ENCODE measurements at places on chromosomes 11 and 22. TPM values are rescaled to one million over a fixed set of nuclear protein-coding genes. Genes with fewer than 3 reads are reported as not detected.
A peak's percentile ranks its signal among the peaks of the same experiment; 100 is the strongest.

Gene MOV10L1
- total RNA-seq = 0.27 TPM

Gene TNKS1BP1
- 117 TPM for total RNA-seq

Gene SCN2B
- total RNA-seq = 0.45 TPM

Gene ANO5
- total RNA-seq = 7.5 TPM

Gene IGLL5
- total RNA-seq = 18.8 TPM

- no peak overlapping the region for H3K4me3 ChIP-seq
- no peaks in the 10 kb centered on the region for H3K36me3 ChIP-seq
- H3K4me1 ChIP-seq = no peaks in the 10 kb centered on the region
- no peak for DNase-seq
- no peaks in the 10 kb centered on the region for H3K27me3 ChIP-seq
Observed at GRCh38 chr11:21460082-21460481, 732.8 kb upstream of the ANO5 start.

- no peaks in the 10 kb centered on the region for H3K4me1 ChIP-seq
- H3K36me3 ChIP-seq = no peaks in the 10 kb centered on the region
- no peaks in the 10 kb centered on the region for H3K27me3 ChIP-seq
- no peak overlapping the region for H3K27ac ChIP-seq
- H3K4me3 ChIP-seq = no peak overlapping the region
- no peak for DNase-seq
Observed at GRCh38 chr11:104060820-104061219, 24.4 kb downstream of the DDI1 start.

DNA sequence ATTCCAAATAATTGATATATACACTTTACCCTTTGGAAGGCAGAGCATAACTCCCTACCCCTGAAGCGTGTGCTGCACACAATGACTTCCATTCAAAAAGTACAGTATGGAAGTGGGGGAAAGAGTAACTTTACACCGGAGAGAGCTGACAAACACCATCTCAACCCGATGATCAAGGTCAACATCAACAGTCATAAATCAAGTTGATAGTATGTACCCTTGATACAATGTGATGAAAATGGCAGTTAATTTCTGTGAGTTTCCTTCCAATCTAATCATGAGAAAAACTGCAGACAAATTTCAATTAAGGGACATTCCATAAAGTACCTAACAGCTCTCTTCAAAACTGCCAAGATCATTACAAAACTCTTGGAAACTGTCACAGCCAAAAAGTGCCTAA is 6.0 kb upstream of the DEUP1 start:
- H3K27ac ChIP-seq = no peak overlapping the region
- no peaks in the 10 kb centered on the region for H3K36me3 ChIP-seq
- no peak for DNase-seq
- no peaks in the 10 kb centered on the region for H3K27me3 ChIP-seq
- H3K4me1 ChIP-seq = no peaks in the 10 kb centered on the region

DNA sequence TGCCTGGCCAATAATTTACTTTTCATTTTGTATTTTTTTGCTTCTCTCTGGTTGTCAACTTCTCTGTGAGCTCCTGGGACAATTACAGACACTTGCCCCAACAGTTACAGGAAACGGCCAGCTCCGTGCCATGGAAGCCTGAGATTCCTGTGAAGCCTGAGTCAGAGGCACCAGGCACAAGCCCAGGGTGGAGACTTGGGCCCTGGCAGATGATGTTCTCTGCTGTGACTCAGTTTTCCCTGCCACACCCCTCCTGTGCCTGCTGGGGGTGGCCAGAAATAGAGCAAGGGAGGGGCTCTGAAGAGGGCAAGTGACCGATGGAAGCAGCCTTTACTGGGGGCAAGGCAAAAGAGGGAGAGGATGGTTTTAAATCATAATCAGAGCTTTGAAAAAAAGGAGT is 4.9 kb downstream of the ATP5MGL start:
- peak; percentile 34 for DNase-seq
- H3K27ac ChIP-seq = peak overlapping the region; percentile 60
- H3K36me3 ChIP-seq = peaks cover 9% of the 10 kb centered on the region
- H3K4me1 ChIP-seq = no peaks in the 10 kb centered on the region
- H3K4me3 ChIP-seq = no peak overlapping the region
- H3K27me3 ChIP-seq = no peaks in the 10 kb centered on the region

GRCh38 chr11:72297828-72298227 is 53.9 kb upstream of the PHOX2A start:
- H3K27ac ChIP-seq = no peak overlapping the region
- no peaks in the 10 kb centered on the region for H3K4me1 ChIP-seq
- no peak overlapping the region for H3K4me3 ChIP-seq
- no peak for DNase-seq

DNA sequence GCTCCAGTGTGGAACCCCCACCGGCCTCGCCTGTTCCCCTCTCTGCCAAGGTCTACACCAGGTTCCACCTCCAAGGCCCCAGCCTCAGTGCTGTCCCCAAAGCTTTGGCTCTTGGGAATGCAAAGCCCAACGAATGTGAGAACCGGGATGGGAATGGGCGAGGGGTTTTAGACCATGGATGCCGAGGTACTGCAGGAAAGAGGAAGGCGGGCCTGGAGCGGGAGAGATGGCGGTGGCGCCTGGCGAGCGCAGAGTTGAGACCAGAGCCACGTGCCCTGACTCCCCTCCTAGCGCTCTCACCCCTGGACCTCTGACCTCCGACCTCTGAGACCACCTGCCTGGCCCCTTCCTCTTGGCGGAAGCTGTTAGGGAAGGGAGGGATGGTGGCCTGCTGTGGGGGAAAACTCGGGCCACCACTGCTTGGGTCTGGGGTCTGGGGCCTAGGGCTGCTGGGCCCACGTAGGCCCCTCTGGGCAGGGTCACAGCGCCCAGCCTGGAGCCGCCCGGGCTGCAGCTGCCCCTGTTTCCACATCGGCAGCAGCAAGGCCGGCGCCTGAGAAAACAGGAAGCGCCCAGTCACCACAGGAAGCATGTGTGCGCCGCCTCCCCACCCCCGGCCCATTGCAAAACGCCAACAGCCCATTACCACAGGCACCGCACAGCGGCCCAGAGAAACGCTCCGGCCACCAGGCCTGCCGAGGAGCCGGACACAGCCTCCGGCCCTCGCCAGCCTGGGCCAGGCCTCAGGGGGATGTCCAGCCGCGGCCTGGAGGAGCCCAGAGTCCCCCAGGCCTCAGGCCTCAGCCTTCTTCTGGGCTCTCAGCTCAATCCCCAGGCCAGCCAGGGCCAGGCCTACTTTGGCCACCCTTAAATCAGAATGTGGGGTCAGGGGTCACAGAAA is 13.8 kb upstream of the SLC39A13 start:
- H3K27ac ChIP-seq = peak overlapping the region; percentile 82
- H3K4me3 ChIP-seq = peak overlapping the region; percentile 6
- H3K36me3 ChIP-seq = no peaks in the 10 kb centered on the region
- no peak for DNase-seq
- no peaks in the 10 kb centered on the region for H3K4me1 ChIP-seq
- no peaks in the 10 kb centered on the region for H3K27me3 ChIP-seq

- no peak for DNase-seq
- H3K4me1 ChIP-seq = peaks cover 40% of the 10 kb centered on the region
- no peaks in the 10 kb centered on the region for H3K36me3 ChIP-seq
- peak overlapping the region; percentile 60 for H3K27ac ChIP-seq
- H3K4me3 ChIP-seq = no peak overlapping the region
- H3K27me3 ChIP-seq = no peaks in the 10 kb centered on the region
Observed at GRCh38 chr11:128472128-128473089, 114.9 kb downstream of the ETS1 start.

- peak overlapping the region; percentile 72 for H3K27ac ChIP-seq
- H3K27me3 ChIP-seq = no peaks in the 10 kb centered on the region
- H3K4me3 ChIP-seq = peak overlapping the region; percentile 14
- DNase-seq = peak; percentile 83
- no peaks in the 10 kb centered on the region for H3K36me3 ChIP-seq
- peaks cover 34% of the 10 kb centered on the region for H3K4me1 ChIP-seq
Observed at GRCh38 chr11:7575841-7576725, 62.3 kb downstream of the PPFIBP2 start.

DNA sequence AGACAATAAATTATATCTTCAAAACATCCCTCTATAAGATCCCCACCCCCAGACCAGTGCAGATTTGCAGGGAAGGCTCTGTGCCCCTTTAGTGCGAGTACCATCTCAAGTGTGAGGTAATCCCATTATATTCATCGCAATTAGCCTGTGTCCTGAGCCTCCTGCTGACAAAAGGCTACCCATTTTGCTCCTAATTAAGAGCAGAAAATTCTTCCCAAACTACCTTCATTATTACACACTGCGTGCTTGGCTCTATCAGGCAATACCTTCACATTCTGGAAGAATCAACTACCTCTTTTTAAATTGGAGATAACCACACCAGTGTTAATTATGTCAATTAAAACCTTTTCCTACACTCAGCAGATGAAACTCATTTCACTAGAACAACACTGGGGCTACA is 1133.4 kb upstream of the CCDC90B start:
- no peak overlapping the region for H3K4me3 ChIP-seq
- no peaks in the 10 kb centered on the region for H3K27me3 ChIP-seq
- H3K4me1 ChIP-seq = no peaks in the 10 kb centered on the region
- no peaks in the 10 kb centered on the region for H3K36me3 ChIP-seq
- DNase-seq = no peak

DNA sequence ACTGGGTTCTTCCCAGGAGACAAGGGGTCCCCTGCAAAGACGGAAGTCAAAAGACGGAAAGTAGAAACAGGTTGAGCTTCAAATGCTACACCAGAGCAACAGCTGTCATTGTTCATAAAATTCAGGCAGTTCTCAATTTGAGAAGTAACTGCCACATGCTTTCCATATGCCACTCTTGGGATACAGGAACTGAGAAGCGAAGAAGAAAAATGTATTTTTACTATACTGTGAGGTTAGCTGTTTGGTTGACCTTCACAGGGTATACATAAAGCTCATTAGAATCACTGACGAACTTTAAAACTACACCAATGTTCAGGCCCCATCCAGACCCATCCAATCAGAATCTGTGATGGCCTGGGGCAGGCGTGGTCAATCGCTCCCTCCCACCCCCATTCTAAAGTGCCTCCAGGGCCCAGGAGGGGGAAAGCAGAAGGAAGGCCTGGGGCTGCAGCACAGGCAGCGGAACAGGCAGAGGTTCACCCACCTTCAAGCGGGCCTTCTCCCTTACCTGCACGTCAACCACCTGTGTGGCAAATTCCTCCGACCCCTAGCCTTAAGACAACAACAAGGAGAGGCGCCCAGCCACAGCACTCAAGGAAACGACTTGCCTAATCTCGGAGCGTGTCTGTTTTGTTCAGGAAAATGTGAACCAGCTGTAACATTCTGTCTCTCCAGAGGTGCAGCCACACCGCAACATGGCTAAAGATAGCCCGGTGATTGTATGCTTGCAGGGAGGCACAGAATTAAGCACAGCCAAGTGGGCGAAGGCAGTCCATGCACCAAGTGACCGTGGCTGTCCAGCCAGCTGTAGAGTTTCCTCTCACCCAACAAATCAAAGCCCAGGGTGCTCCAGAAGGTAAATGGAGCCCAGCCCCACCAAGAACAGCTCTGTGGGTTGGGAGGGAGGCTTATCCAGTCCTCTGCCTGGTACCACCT is 82.6 kb downstream of the MICAL3 start:
- peaks cover 6% of the 10 kb centered on the region for H3K4me1 ChIP-seq
- H3K27me3 ChIP-seq = no peaks in the 10 kb centered on the region
- H3K4me3 ChIP-seq = no peak overlapping the region
- H3K36me3 ChIP-seq = no peaks in the 10 kb centered on the region
- DNase-seq = no peak

- H3K4me1 ChIP-seq = peaks cover 7% of the 10 kb centered on the region
- no peaks in the 10 kb centered on the region for H3K36me3 ChIP-seq
- no peak overlapping the region for H3K4me3 ChIP-seq
- no peak for DNase-seq
- H3K27me3 ChIP-seq = no peaks in the 10 kb centered on the region
Observed at GRCh38 chr22:37007651-37008050, 11.6 kb downstream of the TST start.

- no peak for DNase-seq
- peak overlapping the region; percentile 80 for H3K4me3 ChIP-seq
- peaks cover 4% of the 10 kb centered on the region for H3K4me1 ChIP-seq
- H3K27me3 ChIP-seq = no peaks in the 10 kb centered on the region
- no peaks in the 10 kb centered on the region for H3K36me3 ChIP-seq
Observed at GRCh38 chr11:59667812-59668187, 1.0 kb downstream of the PATL1 start.

DNA sequence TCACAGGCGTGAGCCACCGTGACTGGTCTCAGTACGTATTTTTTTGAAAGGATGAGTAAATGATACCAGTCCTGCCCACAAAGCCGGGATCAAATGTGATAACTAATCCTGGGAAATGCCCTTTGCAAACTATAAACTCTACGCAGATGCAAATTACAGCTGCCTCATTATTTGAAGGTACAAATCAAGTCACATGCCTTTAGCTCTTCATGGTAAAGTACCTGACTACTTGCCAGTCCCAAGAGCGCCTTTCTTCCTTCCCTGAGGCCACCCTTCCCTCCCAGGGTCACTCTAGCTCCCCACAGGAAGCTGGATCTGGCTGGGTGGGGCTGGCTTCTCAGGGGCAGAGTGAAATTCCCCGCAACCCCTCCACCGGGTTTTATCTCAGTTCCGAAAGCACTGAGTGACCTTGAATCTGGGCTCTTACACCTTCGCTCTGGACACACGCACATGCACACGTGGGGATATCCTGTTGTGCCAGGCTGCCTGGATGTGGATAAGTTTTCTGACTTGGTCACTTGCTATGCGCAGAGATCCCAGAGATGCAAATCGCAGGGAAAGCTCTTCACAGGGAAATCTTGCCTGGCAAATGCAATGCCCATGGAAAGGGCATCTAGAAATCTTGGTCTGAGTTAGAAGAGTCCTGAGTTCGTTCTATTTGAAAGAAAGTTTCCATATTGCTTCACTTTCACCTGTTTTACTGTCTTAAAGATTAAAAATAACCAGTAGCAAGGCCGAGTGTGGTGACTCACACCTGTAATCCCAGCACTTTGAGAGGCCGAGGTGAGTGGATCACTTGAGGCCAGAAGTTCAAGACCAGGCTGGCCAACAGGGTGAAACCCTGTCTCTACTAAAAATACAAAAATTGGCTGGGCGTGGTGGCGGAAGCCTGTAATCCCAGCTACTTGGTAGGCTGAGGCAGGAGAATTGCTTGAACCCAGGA is 8.5 kb downstream of the A4GALT start:
- no peak overlapping the region for H3K4me3 ChIP-seq
- DNase-seq = no peak
- H3K27ac ChIP-seq = no peak overlapping the region
- no peaks in the 10 kb centered on the region for H3K27me3 ChIP-seq

DNA sequence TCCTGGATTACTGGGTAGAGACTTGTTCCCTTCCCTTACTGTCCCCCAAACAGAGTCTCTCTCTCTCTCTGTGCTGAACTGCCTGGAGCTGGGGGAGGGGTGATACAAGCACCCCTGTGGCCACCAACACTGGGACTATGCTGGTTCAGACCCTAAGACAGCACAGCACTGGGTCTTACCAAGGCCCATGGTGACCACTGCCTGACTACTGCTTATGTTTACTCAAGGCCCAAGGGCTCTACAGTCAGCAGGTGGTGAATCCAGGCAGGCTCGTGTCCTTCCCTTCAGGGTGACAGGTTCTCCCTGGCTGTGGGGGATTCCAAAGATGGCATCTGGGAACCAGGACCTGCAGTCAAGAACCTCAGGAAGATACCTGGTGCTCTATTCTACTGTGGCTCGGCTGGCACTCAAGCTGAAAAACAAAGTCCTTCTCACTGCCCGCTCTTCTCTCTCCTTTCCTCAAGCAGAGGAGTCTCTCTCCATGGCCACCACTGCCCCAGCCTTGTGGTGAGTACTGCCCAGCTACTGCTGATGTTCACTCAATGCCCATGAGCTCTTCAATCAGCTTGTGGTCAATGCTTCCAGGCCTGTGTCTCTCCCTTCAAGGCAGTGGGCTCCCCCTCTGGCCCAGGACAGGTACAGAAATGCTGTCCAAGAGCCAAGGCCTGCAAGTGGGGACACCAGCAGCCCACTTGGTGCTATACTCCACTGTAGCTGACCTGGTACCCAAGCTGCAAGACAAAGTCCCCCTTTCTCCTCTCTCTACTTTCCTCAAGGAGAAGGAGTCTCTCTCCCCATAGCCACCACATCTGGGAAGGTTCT is 41.8 kb upstream of the SHANK2 start:
- H3K4me3 ChIP-seq = no peak overlapping the region
- H3K36me3 ChIP-seq = no peaks in the 10 kb centered on the region
- peak; percentile 11 for DNase-seq
- no peak overlapping the region for H3K27ac ChIP-seq
- H3K27me3 ChIP-seq = no peaks in the 10 kb centered on the region
